Fibroblast of the aortic adventitia (primary cell): ENCODE measurements at places on chromosomes 13 and 19.

- DNase-seq = no peak
Measured at GRCh38 chr13:37565425-37565824, 33.1 kb downstream of the POSTN start.

- peak; percentile 4 for DNase-seq
Measured at GRCh38 chr13:84569366-84569765, 687.1 kb upstream of the SLITRK1 start.

- peak; percentile 81 for DNase-seq
Measured at GRCh38 chr13:73060251-73061160, 1.7 kb downstream of the KLF5 start.

DNA sequence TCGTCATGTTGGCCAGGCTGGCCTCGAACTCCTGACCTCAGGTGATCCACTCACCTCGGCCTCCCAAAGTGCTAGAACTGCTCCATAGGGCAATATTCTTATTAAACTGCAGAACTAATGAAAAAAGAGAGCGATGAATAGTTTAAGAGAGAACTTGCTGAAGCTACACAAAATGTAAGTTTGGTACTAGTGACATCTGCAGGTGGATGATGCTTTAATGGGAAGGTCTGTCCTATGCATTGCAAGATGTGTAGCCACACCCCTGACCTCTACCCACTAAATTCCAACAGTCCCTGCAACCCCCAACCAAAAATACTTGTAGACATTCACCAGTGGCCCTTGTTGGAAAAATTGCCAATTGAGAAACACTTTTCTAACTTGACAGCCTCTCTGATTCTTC lies 117.8 kb downstream of the NALCN start:
- DNase-seq = peak; percentile 17

- peak; percentile 5 for DNase-seq
Measured at GRCh38 chr13:87671031-87671752, at the start of gene SLITRK5. Gene SLITRK5 (plus strand): TSS chr13:87671371. CDS start chr13:87675389, 4,018 bp downstream.

GRCh38 chr13:27034678-27035111 lies 136.9 kb downstream of the USP12 start:
- no peak for DNase-seq

DNA sequence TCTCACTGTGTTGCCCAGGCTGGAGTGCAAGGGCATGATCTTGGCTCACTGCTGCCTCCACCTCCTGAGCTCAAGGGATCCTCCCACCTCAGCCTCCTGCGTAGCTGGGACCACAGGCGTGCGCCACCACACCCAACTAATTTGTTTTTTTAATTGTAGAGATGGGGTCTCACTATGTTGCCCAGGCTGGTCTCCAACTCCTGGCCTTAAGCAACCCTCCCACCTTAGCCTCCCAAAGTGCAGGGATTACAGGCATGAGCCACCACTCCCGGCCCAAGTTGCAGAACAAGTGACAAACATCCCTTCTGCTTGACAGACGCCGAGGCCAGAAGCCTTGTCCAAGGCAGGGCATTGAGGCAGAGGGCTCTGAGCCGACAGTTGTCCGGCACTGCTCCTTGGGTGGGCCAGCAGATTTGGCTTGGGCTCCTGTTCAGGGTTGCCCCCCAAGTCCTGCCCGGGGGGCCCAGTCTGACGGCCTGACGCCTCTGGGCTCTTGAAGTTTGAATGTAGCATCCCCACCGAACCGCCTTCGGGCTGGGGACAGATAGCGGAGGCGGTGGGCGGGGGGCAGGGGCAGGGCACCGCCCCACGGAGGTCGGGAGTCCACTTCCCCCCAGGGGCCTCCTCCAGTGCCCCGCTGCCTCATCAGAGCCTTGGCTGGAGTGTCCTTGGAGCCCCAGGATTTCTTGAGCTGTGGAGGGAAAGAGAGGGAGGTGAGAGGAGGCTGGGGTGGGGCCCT lies 5.7 kb upstream of the SPACA4 start:
- no peak for DNase-seq

GRCh38 chr19:48511800-48512503 lies at the start of gene LMTK3:
Gene LMTK3 (minus strand): TSS chr19:48511835. CDS start chr19:48511576, 259 bp downstream.
- peak; percentile 16 for DNase-seq

GRCh38 chr19:39845584-39845932 lies 621 bp downstream of the FBL start:
- peak; percentile 22 for DNase-seq

DNA sequence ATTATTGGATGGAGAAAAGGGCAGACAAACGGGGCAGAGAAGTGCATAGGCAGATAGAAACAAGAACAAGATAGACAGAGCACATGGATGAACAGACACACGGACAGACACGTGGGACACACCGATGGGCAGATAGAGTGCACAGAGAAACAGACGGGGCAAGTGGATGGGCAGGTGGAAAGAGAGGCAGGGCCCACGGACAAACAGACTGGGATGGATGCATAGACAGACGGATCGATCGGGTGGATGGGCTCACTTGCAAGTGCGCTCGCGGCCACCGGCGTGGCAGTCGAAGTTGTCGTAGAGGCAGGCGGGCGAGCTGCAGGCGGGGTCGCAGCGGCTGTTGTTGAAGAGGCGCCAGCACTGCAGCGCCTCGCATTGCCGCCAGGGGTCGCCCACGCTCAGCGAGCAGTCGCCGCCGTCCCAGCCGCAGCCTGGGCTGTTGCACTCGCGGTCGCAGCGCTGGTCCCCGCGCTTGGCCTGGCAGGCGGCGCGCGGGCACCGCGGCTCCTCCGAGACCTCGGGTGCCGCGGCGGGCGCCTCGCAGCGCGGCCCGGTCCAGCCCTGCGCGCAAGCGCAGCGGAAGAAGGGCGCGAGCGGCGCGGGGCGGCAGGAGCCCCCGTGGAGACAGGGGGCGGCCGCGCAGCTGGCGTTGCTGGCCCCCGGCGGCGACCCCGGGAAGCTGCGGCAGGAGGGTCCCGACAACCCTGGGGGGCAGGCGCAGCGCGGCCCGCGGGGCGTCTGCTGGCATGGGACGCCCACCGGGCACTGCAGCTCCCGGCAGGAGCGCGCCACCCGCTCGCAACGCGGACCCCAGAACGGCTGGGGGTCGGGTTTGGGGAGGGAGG lies 23.3 kb downstream of the NOTCH3 start:
- DNase-seq = peak; percentile 60

DNA sequence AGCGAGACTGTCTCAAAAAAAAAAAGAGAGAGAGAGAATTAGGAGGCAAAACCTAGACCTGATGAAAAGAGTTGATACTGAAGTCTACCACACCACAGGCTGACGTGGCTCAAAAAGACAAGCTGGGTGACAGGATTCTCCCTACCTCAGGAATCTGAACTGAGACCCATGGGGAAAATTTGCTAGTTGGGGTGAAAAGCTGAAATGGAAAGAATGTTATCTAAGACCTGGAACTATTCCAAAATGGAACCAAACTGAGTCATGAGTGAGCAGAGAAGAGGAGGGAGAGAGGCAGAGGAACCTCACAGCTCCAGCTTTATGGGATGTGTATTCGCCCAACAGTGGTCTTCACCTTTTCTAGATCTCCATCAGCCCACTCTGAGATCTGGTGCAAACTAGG lies 11.7 kb downstream of the SMG9 start:
- peak; percentile 77 for DNase-seq

GRCh38 chr19:3572855-3573161 lies at the start of gene HMG20B:
Gene HMG20B (plus strand): TSS chr19:3572944. CDS start chr19:3573310, 366 bp downstream.
- no peak for DNase-seq

- no peak for DNase-seq
Measured at GRCh38 chr19:45468803-45469131, 971 bp downstream of the FOSB start.

DNA sequence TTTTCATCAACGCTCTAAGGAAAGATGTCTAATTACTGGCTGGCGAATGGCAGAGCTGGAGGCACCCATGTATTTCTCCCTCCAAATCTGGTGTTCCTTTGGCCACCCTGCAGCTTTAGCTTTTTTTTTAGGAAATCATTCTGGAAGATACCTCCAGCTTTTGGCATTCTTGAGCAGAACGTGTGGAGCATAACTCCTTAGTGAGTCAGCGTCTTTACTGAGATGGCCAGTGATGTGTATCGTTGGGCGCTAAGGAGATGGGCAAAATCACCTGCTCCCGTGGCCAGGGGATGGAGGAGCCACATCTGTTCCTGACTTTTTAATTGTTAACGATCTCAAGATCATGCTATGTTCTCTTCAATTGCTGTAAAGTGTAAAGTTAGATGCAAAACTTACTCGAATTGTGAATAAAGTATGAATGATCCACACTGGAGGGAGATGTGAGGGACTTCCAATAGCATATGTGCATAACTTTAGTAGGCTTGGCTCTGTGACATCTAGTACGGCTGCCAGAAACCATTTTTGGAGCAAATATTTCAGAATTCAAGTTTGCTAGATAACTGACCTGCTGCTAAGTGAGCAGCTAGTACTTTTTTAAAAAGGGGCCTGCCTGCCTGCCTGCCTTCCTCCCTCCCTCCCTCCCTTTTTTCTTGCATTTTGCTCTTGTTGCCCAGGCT lies 24.4 kb upstream of the C1QTNF9 start:
- peak; percentile 19 for DNase-seq

DNA sequence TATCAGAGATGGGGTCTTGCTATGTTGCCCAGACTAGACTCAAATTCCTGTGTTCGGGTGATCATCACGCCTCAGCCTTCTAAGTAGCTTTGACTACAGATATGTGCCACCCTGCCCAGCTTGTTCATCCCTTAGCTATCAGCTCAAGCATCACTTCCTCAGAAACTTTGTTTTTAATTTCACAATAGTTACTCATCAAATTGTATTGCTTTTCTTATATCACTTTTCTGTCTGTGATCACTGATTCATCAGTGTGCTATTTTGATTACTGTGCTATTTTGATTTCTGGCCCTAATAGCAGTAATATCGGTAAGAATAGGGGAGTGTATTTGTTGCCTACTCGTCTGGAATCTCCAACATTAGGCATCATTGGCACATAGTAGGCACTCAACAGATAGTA lies 878.6 kb upstream of the PCDH20 start:
- DNase-seq = no peak

GRCh38 chr13:99199541-99200431 lies 868 bp upstream of the UBAC2 start:
- peak; percentile 30 for DNase-seq

DNA sequence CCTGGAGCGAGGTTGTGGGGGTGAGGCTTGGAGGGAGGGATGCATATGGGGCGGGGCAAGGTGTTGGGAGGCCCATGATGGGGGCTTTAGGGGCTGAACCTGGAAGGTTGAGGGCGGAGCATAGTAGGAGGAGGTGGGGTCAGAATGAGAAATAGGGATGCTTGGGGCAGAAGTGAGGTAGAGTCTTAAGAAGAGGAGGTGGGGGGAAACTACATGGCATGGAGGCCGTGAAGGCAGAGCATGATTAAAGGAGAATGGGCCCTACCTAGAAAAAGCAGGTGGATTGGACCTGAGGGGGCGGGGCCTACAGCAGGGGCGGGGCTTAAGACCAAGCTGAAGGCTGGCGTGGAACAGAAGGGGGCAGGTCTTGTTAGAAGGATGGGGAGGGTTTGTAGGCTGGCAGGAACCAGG lies 799 bp downstream of the NR1H2 start:
- no peak for DNase-seq

- DNase-seq = no peak
Measured at GRCh38 chr19:53389571-53389970, 5.4 kb upstream of the ZNF765 start.

DNA sequence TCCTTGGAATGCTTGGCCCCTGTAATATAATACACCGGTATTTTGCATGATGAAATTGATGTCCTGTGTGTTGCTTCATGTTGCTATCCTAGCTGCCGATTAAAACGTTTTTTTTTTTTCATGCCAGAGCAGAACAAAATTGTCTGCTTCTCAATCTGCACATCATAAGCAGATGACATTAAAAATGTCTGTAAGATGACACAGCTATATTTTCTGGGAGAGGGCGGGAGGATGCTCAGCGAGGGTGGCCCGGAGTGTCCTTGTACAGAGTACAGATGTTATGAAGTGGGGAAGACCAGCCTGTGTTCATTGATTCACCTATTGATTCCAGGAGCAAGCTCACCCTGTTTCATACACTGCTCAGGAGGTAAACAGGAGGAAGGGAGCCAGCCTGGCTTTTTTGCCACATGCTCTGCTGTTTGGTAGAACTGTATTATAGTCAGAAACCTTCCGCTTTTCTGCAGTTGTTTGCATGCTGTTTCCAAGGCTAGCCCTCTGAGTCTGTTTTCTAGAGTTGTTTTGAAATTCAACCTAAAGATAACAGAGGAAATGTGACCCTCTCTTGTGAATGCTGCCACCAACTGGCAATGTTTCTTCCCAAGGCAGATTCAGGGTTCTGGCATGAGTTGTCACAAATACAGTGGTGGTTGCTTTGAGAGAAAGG lies 4.7 kb upstream of the IRS2 start:
- DNase-seq = no peak

DNA sequence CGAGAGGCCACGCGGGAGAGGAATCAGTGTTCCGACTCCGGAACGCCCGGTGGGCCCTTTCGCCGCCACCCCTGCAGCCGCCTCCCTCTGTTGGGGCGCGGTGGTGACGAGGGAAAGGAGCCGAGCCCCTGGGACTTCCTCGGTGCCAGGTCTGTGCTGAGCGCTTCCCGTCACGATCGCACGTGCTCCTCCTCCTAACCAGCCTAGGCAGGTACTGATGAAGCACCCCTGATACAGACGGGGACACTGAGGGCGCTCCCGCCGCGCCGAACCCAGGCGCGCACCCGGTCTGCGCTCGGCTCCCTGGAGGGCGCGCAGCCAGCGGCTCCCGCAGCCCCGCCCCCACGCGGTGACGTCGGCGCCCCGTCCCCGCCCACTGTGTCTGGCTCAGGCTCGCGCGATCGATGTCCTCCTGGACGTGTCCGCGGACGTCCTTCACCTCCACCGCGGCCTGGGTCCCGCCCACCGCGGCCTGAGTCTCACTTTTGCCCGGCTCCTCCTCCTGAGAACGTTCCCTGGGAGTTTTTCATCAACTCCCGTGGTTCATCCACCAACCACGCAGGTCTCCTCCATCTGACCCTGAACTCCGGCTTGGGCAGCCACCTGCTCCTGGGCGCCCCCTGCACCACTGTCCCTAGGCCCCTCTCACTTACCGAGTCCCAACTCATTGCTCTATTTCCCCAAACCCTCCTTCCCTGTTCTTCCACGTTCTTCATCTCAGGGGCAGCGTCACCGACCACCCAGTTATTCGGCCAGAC lies 2.6 kb upstream of the KLK15 start:
- DNase-seq = peak; percentile 31

DNA sequence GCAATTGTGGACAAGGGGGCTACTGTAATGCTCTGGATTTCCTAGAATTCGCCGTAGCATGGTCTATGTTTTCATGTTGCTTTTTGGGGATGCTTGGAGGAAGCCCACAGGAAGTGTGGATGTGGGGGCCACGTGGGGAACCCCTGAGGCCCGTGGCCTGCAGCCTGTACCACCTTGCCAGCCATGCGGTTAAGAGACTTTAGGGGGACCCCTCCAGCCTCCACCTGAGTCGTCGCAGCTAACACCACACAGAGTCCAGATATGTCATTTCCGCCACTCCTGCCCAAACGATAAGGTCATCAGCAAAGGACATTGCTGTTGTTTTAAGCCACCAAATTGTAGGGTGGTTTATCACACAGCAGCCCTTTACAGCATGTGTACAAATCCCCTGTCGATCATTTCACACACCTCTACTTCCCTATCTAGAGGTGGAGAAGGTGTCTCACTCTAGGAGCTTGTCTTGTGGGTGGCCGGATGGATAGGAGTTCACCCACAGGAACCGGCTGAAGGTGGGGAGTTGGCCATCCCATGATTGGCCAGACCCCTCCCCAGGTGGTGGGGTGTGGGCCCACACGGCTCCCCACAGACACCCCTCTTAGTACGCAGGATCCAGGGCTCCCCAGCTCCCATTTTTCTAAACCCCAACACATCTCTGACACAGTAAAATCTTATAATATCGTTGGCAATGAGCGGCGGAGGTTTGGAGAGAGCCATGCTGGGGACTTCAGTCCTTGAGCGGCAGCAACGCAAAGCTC lies 226.7 kb downstream of the TEX29 start:
- no peak for DNase-seq

GRCh38 chr19:16885166-16885565 lies 3.6 kb upstream of the F2RL3 start:
- peak; percentile 6 for DNase-seq

- DNase-seq = peak; percentile 75
Measured at GRCh38 chr13:45341799-45342500, 967 bp upstream of the TPT1 start.
